T-cell (primary cell): ENCODE measurements at places on chromosomes 4 and X. TPM values are rescaled to one million over a fixed set of nuclear protein-coding genes. Genes with fewer than 3 reads are reported as not detected.

DNA sequence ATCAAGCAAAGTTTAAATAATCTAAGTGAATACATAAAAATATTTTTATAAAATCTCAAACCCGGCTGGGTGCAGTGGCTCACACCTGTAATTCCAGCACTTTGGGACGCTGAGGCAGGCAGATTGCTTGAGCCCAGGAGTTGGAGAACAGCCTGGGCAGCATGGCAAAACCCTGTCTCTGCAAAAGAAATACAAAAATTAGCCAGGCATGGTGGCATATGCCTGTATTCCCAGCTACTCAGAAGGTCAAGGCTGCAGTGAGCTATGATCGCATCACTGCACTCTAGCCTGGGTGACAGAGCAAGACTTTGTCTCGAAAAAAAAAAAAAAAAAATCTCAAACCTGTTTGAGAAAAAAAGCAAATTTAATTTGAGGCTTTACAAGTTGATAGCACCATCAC lies 96.9 kb upstream of the GPR34 start:
- no peak overlapping the region for H3K27ac ChIP-seq
- no peaks in the 10 kb centered on the region for H3K36me3 ChIP-seq
- H3K4me1 ChIP-seq = no peaks in the 10 kb centered on the region
- H3K27me3 ChIP-seq = no peaks in the 10 kb centered on the region

Gene TRIM61
- total RNA-seq = 0.79 TPM

GRCh38 chr4:21887481-21887880 lies 61.1 kb downstream of the KCNIP4 start:
- DNase-seq = no peak
- no peaks in the 10 kb centered on the region for H3K27me3 ChIP-seq
- no peak overlapping the region for H3K4me3 ChIP-seq
- H3K4me1 ChIP-seq = no peaks in the 10 kb centered on the region

- H3K27ac ChIP-seq = no peak overlapping the region
- no peak overlapping the region for H3K4me3 ChIP-seq
- no peak for DNase-seq
Measured at GRCh38 chr4:26607776-26608175, 23.9 kb downstream of the TBC1D19 start.

Gene CDKL2
- 0.26 TPM for total RNA-seq

DNA sequence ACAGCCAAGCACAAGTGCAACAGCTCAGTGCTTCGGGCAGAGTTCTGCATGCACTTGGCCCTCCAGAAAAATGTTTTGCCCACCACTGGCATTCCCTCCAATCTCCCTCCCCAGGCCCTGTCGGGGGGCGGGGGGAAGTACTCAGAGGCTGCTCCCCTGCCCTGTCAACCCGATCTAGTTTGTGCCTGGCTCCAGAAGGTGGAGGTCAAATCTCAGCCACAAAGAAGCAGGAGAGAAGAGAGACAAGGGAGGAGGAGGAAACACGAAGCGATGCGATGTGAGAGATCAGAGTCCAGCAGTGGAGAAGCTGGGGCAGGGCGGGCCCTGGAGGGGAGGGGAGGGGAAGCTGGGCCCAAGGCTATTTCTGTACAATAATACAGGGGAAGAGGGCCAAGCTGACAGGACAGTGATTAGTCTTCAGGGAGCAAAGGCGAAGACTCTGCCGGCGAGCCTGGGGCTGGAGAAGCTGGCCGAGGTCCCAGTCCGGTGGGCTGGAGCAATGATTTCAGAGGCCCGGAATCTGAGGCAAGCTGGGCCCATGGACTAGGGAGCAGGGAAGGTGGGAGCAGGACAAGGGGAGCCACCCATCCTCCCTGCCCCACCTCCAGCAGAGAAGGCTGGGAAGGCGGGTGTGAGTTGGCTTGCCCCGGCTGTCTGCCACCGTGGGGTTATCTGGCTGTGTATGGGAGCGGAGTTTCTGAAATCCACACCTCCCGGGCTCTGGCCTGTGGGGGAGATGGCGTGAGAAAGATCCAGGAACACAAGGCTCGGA lies 167.1 kb downstream of the EFNB1 start:
- H3K27ac ChIP-seq = no peak overlapping the region
- no peaks in the 10 kb centered on the region for H3K4me1 ChIP-seq
- H3K27me3 ChIP-seq = peaks cover 2% of the 10 kb centered on the region
- no peak for DNase-seq

DNA sequence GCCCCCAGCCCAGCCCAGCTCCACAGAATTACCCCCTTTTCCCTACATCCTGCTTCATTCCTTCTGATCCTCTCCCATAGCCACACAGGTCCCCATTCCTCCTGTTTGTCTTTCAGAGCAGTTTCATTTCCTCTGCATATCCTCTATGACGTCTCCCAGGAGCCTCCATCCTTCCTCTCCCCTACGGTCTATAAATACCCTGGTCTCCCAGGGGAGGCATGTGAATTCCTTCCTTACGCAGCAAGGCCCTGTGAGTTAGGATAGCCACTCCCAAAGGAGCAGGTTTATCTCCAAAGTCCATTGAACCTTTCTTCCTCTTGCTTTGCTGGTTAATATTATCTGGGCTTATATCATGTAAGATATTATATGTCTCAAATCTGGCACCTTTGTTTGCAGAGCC lies 8.4 kb upstream of the APLN start:
- no peaks in the 10 kb centered on the region for H3K4me1 ChIP-seq
- H3K27me3 ChIP-seq = no peaks in the 10 kb centered on the region
- no peak for DNase-seq
- H3K4me3 ChIP-seq = no peak overlapping the region
- H3K27ac ChIP-seq = no peak overlapping the region

DNA sequence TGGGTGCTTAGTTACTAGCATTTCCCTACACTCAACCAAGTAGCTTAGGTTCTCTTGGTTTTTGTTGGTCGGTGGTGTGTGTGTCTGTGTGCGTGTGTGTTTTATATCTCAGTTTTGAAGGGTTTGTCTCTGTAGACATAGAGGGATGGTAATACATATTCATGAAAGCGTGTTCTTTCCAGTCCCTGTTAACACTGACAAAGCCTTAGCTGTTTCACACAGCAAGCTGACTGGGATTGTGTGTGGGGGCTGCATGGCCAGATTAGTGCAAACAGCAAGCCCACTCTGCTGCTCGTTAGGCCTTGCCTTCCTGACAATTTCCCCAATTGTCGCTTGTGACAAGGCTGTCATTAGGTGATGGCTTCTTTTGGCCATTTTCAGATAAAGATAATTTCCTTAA lies 43.9 kb downstream of the ALPK1 start:
- no peaks in the 10 kb centered on the region for H3K36me3 ChIP-seq
- no peaks in the 10 kb centered on the region for H3K4me1 ChIP-seq
- H3K4me3 ChIP-seq = no peak overlapping the region
- DNase-seq = no peak
- H3K27me3 ChIP-seq = no peaks in the 10 kb centered on the region
- no peak overlapping the region for H3K27ac ChIP-seq

- H3K27ac ChIP-seq = no peak overlapping the region
- no peaks in the 10 kb centered on the region for H3K36me3 ChIP-seq
- no peaks in the 10 kb centered on the region for H3K27me3 ChIP-seq
- DNase-seq = no peak
Measured at GRCh38 chr4:170875868-170876267, 786.1 kb upstream of the AADAT start.

Gene SPIN2A
- total RNA-seq = 1.8 TPM

Gene USP51
- 1.6 TPM for total RNA-seq

- no peaks in the 10 kb centered on the region for H3K27me3 ChIP-seq
- H3K4me1 ChIP-seq = peaks cover 3% of the 10 kb centered on the region
- no peak for DNase-seq
- no peaks in the 10 kb centered on the region for H3K36me3 ChIP-seq
Measured at GRCh38 chr4:81786063-81786763, 314.5 kb upstream of the RASGEF1B start.

Gene F11
- total RNA-seq = not detected

DNA sequence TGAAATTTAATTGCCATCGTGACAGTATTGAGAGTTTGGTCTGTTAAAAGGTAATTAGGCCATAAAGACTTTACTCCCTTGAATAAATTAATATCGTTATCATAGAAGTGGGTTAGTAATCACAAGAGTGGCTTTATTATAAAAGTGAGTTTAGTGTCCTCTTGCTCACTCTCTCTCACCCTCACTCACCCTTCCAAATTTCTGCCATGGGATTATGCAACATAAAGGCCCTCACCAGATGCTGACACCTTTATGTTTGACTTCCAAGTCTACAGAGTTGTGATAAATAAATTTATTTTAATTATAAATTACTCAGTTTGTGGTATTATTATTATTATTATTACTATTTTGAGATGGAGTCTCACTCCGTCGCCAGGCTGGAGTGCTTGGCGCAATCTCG lies 1070.8 kb downstream of the PCDH18 start:
- H3K4me1 ChIP-seq = no peaks in the 10 kb centered on the region
- no peak overlapping the region for H3K27ac ChIP-seq
- H3K27me3 ChIP-seq = no peaks in the 10 kb centered on the region

DNA sequence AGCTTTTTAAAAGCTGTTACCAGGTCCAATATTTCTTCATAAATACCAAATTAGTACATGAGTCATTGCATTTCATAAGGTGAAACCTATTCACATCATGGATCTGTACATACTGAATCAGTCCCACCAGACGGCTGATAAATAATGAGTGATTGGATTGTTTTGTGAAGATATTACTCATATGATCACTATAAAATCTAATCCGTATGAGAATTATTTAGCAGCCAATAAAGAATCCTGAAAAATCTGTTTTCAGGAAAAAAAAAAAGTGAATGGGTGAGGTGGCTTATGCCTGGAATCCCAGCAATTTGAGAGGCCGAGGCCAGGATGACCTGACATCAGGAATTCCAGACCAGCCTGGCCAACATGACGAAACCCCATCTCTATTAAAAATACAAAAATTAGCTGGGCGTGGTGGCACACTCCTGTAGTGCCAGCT lies 438.1 kb downstream of the INPP4B start:
- DNase-seq = no peak
- H3K36me3 ChIP-seq = no peaks in the 10 kb centered on the region

Gene BEND4
- 0.26 TPM for total RNA-seq

GRCh38 chr4:52648836-52649235 lies 10.3 kb downstream of the USP46 start:
- H3K4me3 ChIP-seq = no peak overlapping the region
- peaks cover 2% of the 10 kb centered on the region for H3K4me1 ChIP-seq
- no peak for DNase-seq
- H3K36me3 ChIP-seq = no peaks in the 10 kb centered on the region
- no peak overlapping the region for H3K27ac ChIP-seq

Gene PPBP
- 0.36 TPM for total RNA-seq

DNA sequence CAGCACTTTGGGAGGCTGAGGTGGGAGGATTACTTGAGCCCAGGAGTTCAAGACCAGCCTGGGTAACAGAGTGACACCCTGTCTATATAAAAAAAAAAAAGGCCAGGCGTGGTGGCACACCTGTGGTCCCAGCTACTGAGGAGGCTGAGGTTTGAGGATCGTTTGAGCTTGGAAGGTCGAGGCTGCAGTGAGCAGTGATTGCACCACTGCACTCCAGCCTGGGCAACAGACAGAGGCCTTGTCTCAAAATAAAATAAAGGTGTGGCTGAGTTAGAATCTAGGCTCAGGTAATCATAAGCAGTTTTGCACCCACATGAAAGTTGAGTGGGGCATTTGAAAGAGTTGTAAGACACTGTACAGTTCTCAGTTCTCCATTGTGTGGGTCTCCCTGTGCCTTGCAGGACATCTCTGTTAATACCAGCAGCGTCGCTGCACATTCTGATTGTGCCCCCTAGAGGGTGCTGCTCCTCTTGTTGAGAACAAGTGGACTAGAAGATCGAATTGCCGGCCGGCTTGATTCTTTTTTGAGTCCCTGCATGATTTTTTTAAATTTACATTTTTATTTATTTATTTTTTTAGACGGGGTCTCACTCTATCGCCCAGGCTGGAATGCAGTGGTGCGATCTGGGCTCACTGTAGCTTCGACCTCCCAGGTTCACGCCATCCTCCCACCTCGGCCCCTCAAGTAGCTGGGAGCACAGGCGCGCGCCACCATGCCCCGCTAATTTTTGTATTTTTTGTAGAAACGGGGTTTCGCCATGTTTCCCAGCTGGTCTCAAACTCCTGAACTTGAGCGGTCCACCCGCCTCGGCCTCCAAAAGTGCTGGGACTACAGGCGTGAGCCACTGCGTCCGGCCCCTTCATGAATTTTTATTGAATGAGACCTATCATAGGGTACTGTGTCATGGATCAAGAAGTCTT lies 73.6 kb upstream of the RBMX start:
- no peaks in the 10 kb centered on the region for H3K36me3 ChIP-seq
- no peaks in the 10 kb centered on the region for H3K27me3 ChIP-seq
- H3K27ac ChIP-seq = no peak overlapping the region
- H3K4me1 ChIP-seq = no peaks in the 10 kb centered on the region

GRCh38 chrX:9442056-9442455 lies 22.8 kb upstream of the TBL1X start:
- no peaks in the 10 kb centered on the region for H3K4me1 ChIP-seq
- DNase-seq = no peak
- H3K4me3 ChIP-seq = no peak overlapping the region
- no peaks in the 10 kb centered on the region for H3K27me3 ChIP-seq
- no peak overlapping the region for H3K27ac ChIP-seq
- no peaks in the 10 kb centered on the region for H3K36me3 ChIP-seq

- peaks cover 2% of the 10 kb centered on the region for H3K4me1 ChIP-seq
- no peaks in the 10 kb centered on the region for H3K27me3 ChIP-seq
- peak; percentile 26 for DNase-seq
- H3K36me3 ChIP-seq = no peaks in the 10 kb centered on the region
- H3K4me3 ChIP-seq = peak within 1 kb of the TSS; percentile 58
Measured at GRCh38 chrX:93673056-93673868, at the start of gene NAP1L3. NAP1L3 (minus strand) TSS chrX:93673578; CDS start chrX:93673304, 274 bp downstream.

Gene SCD5
- total RNA-seq = 1.3 TPM

Gene ARHGAP36
- not detected for total RNA-seq
